ENCODE measurements at places on chromosomes 3 and 15.

- DNase-seq: peak; percentile 72
Observed at GRCh38 chr3:27728195-27729087, 6.3 kb upstream of the EOMES start.

GRCh38 chr3:171959532-171960089, 79.8 kb upstream of the FNDC3B start:
- DNase-seq: no peak

GRCh38 chr15:70156671-70157271, 59.1 kb upstream of the TLE3 start:
- DNase-seq: no peak

GRCh38 chr3:78275420-78275852, 1235.5 kb downstream of the ROBO2 start:
- no peak for DNase-seq

DNA sequence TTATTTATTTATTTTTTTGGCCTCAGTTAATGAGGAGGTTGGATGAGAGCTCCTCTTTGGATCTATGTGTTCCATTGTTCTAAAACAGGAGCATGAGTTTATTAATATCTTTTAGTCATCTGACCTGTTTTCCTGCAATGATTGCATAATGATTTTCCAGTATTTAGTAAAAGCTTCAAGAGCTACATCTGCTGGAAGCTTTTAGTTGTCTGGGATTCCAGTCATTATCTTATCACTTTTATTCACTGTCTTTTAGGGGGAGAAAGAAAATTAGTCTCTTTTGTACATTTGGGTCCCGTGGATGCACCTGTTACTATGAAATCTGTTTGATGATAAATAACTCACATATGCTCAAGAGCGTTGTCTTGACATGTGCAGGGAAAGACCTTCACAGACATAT, 1270.0 kb downstream of the ROBO1 start:
- no peak for DNase-seq

- DNase-seq: peak; percentile 77
Observed at GRCh38 chr15:90884719-90885431, 571 bp downstream of the FES start.

DNA sequence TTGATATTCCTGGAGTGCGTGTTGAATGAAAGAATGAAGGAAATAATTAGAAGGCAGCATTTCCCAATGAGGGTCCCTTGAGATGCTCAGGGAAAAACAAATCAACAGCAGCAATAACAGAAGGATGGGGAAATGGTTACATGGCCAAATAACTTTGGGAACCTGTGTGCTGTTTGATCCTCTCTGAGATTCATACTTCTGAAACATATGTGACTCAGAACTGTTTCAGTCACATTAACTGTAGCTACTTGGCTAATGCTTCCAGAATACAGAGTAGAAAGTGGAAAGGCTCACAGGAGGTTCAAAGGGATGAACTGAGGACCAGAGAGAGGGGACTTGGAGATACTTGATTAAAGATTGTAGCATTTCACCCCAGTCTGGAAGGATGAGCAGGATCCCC, 258.2 kb downstream of the SLCO3A1 start:
- DNase-seq: no peak

DNA sequence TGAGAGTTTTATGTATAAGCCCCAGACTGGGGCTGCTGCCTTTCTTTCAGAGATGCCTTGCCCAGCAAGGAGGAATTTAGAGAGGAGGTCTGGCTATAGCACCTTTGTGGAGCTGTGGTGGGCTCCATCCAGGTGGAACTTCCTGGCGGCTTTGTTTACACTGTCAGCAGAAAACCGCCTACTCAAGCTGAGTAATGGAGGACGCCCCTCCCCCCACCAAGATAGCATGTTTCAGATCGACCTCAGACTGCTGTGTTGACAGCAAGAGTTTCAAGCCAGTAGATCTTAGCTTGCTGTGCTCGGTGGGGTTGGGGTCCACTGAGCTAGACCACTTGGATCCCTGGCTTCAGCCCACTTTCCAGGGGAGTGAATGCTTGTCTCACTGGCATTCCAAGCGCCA, 155.6 kb downstream of the STXBP5L start:
- no peak for DNase-seq

DNA sequence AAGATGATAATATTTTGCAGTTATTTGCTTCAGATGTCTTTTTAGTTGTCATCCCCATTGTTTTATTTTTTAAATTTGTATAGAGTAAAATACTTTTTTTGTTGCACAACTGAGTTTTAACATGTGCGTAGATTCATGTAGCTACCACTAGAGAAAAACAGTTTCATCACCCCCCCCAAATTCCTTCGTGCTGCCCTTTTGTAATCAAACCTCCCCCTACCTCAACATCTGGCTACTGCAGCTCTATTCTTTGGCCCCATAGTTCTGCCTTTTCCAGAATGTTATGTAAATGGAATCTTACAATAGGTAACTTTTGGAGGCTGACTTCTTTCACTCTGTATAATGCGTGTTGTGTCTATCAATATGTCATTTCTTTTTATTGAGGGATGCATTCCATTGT, 232.0 kb upstream of the RASGRP1 start:
- DNase-seq: no peak

DNA sequence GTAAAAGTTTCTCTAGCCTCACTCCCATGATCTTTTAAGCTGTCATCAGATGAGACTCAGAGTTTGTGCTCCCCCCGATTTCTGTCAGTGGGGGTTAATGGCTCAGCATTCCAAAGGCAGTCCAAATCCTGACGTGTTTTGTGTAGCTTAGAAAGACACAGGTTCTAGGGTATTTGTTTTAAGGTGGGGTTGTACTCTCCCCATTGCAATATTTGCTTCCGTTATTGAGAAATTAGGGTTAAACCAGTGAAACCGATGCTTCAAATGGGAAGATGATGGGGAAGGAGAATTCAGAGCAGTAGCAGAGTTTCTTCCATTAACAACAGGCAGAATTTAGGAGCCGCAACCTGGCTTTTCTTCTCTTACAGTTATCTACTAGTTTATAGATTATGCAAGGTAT, 3.4 kb downstream of the PIGB start:
- DNase-seq: no peak

DNA sequence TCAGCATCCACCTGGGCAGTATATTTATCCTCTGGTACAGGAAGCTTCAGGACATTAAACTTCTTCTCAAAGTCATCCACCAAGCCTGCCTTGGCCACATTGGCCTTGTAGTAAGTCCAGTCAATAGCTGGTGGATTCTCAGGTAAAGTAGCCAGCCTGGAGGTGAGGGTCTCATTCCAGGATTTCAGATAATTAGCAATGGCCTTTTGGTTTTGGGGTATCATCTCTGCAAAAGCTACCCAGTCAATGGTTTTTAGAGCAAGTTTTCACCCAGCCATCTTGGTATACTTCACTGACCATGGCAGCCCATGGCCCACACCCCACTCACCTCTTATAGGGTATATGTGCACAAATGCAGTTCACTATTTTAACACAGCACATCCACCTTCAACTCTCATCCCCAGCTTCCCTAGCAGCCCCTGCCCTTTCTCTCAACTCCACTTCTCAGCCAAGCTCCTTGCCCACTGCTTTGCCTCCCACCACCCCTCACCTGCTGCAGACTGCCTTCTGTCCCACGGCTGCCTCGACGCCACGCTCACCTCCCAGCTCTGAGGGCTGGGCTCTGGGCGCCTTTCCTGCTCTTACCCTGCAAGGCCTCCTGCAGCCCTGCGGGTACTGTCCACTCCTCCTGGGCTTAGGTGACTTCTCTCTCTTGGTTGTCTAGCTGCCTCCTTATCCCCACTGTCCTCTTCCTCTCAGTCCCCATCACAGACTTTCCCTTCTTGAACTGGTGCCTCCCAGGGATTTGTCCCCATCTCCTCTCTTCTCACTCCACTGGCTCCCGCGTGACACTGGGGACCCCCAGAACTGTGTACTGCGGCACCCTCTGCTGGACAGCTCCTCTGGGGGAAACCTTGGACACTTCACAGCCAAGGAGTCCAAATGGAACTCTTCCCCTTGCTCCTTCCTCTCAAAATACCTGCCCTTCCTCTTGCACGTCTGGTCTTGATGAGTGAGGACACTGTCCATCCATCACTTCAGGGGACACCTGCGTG, 1.7 kb upstream of the TGM5 start:
- DNase-seq: peak; percentile 71

DNA sequence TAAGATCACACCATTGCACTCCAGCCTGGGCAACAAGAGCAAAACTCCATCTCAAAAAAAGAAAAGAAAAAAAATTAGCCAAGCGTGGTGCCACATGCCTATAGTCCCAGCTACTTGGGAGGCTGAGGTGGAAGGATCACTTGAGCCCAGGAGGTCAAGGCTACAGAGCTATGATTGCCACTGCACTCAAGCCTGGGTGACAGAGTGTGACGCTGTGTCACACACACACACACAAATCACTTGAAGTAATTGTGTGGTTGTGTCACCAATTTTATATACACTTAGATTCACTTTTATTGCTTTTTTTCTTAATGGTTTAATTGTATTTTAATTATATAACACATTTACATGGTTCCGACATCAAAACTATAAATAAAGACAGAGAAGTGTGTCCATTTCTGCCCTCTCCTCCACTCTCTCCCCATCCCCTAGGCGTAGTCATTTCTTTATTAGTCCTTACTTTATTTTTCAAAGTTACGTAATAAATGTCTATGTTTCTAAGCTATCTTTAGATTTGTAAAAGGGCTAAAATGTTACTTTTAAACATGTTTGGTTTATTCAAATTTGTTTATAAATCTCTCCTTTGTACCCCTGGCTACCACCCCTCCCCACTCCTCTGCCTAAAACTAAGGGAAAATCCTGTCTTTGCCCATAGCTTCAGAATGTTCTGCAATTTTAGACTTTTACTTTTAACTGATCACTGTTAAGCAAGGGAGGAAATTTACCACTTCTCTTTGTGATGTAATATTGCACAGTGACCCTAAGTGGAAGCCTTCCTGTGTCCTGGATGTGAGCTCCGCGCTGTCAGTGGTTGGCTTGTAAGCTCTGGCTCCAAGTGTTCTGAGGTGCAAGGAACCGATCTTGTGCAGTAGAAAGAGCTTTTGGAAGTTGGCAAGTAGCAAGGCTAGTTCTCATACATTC, 10.8 kb upstream of the VILL start:
- peak; percentile 13 for DNase-seq

DNA sequence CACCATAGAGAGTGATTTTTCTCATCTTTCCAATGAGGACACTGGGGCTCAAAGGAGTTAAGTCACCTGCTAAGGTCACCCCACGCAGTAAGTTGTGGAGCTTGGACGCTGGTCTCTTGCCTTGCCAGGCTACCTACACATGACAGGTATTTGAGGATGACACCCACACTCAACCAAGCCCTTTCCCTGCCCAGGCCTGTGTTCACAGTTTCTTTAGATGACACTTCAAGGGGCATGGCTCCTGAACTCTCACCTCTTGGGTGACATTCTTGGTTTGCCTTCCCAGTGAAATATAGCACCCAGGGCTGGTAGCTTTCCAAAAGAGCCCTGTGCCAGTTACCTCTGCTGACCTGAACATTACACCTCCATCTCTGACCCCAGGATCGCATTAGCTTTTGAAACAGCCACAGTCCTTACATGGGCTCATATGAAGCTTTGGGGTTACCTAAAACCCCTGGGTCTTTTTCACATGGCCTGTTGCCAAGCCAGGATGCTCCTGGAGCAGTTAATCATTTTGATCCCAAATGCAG, 148.0 kb downstream of the RPLP1 start:
- DNase-seq: no peak

- no peak for DNase-seq
Observed at GRCh38 chr15:47542312-47542989, 174.9 kb upstream of the SEMA6D start.

DNA sequence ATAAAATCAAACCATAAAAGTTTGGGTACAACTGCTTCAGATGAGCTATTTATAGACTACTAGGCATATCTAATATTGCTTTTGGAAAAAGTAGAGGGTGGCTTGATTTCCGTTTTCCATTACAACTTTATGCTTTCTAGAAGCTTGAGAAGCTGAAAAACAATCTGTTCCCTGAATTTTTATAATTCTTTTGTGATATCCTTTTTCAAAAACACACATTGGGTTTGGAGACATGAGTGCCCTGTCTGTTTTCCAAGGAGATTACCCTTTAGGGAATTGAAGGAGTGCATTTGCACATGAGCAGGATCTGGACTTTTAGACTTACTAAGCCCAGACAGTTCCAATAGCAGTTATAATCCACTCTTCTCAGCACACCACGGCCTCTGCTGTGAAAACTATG, 49.5 kb upstream of the FILIP1L start:
- no peak for DNase-seq

DNA sequence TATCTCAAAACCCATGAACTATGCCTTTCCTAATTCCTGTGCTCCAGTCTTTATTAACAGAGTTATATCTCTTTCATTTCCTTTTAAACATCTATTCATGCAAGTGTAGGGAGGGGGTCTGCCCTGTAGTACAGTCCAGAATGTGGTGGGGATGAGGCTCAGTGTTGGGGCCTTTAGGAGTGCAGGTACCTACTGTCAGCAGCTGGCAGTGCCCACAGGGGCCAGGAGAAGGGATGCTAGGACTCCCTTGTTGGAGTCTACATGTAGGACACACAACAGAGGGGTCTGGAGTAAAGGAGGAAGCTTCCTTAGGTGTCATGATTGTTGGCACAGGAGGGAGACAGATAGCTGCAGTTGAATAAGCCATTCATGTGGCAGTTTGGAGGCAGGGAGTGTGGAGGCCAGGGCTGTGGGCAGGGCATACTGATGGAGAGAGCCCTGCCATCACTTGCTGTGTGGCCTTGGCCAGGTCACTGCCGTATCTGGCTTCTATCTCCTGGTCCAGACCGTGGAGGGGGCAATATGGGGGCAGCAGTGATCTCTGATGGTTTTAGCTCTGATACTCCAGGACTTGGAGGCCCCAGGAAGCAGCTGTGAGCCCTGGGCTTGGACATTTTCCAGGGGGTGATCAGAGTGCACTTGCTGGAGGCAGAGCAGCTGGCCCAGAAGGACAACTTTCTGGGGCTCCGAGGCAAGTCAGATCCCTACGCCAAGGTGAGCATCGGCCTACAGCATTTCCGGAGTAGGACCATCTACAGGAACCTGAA, 29.5 kb downstream of the ESYT3 start:
- peak; percentile 37 for DNase-seq

GRCh38 chr3:4664412-4664811, 171.3 kb downstream of the ITPR1 start:
- no peak for DNase-seq

DNA sequence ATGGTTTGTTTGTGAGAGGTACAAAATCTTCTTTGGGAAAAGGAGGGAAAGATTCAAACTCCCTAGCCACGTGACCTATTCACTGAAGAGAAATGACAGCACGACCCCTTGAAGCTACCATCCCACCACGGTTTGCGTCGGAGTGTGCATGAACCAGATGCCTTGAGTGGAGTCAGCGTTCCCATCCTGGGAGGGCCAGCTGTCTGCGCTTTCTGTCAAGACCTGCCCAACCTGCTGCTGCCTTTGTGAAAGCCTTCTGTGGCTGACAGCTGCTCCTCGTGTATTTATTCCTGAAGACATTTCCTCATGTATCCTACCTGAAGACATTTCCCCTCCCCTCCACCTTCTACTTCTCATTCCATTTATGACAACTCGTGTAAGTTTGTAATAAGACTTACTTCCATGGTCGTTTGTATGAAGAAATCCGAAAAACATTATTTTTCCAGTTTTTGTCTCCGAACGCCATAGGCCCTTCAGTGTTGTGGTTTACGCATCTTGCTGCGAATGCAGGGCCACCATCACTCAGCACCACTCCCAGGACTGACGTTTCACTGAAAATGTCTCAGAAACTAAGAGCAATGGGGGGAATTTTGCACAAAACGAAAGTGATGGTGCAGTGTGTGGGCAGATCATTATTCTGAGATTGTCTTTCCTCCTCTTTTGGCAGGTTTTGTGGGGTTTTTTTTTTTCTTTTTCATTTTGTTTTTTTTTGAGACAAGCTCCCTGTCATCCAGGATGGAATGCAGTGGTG, 18.9 kb downstream of the EBLN2 start:
- DNase-seq: no peak

- no peak for DNase-seq
Observed at GRCh38 chr3:190003681-190004123, 117.0 kb downstream of the P3H2 start.

GRCh38 chr15:53196788-53197187, 406.7 kb upstream of the ONECUT1 start:
- no peak for DNase-seq

Data from activated CD8-positive, alpha-beta memory T cell treated with anti-CD3 and anti-CD28 coated beads, Interleukin-2, amount 50 U/mL, for 48 hours (primary cell).